ENCODE measurements at places on chromosomes 6 and 20.

GRCh38 chr20:16438100-16438499 is 135.1 kb downstream of the KIF16B start:
- no peak overlapping the region for H3K27ac ChIP-seq
- no peaks in the 10 kb centered on the region for H3K4me1 ChIP-seq
- DNase-seq = no peak
- H3K36me3 ChIP-seq = peaks cover 3% of the 10 kb centered on the region

DNA sequence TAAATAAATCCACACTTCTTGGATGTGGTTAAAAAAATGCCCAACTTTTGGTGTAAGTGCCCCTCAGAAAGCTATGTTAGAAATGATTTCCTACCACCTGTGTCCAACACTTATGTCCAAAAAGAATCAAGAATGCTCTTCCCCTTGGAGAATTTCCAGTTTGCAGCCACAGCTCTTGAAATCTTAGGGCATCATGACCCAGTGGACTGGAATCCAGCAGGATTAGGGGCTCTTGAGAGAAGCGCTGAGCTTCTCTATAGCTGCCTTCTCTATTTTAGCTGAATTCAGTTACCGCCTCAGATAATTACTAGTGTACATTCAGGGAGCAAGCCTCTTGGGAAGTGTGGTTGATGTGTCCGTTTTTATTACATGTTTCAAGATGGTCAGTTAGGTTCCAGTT is 2.5 kb downstream of the PHACTR1 start:
- DNase-seq = no peak
- no peaks in the 10 kb centered on the region for H3K36me3 ChIP-seq
- no peaks in the 10 kb centered on the region for H3K4me1 ChIP-seq
- H3K4me3 ChIP-seq = no peak overlapping the region

DNA sequence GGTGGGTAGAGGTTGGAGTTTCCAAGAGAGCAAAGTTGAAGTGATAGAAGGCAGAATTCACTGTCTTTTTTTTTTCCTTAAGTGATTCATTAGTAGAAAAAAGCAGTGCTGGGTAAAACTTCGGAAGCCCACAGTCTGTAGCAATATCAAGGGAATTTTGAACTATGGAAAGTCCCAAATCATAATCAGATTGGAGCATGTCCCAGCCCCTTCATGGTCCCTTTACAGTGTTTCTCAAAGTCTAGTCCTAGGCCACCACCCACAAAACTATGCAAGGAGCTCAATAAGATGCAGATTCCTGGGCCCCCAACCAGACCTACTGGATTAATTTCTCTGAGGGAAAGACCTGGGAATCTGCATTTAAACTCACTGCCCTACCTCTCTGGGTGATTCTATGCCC is 22.6 kb downstream of the NEDD9 start:
- no peak overlapping the region for H3K4me3 ChIP-seq
- no peaks in the 10 kb centered on the region for H3K36me3 ChIP-seq
- H3K27ac ChIP-seq = no peak overlapping the region
- H3K4me1 ChIP-seq = peaks cover 26% of the 10 kb centered on the region
- H3K27me3 ChIP-seq = no peaks in the 10 kb centered on the region
- no peak for DNase-seq

DNA sequence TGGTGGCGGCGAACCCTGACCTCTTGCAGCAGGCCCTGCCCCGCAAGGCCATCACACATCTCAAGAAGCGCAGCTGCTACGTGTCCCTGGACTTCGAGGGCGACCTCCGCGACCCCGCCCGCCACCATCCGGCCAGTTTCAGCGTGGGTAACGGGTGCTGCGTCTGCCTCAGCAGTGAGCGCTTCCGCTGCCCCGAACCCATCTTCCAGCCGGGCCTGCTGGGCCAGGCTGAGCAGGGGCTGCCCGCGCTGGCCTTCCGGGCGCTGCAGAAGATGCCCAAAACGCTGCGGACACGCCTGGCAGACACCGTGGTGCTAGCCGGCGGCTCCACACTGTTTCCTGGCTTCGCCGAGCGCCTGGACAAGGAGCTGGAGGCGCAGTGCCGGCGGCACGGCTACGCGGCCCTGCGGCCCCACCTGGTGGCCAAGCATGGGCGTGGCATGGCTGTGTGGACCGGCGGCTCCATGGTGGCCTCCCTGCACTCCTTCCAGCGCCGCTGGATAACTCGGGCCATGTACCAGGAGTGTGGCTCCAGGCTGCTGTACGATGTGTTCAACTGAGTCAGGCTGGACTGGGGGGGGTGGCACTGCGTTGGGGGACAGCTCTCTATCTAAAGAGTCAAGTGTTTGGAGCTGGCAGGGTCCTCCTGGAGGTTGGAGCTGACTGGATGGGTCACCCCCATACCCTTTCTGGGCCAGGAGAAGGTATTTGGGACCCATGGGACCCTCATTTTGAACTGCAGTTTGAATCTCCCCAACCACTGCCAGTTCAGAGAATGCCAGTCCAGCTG is 1.1 kb downstream of the ACTL10 start:
- no peaks in the 10 kb centered on the region for H3K27me3 ChIP-seq
- peak; percentile 59 for DNase-seq
- H3K4me1 ChIP-seq = peaks cover 47% of the 10 kb centered on the region
- no peaks in the 10 kb centered on the region for H3K36me3 ChIP-seq
- peak overlapping the region; percentile 53 for H3K4me3 ChIP-seq

DNA sequence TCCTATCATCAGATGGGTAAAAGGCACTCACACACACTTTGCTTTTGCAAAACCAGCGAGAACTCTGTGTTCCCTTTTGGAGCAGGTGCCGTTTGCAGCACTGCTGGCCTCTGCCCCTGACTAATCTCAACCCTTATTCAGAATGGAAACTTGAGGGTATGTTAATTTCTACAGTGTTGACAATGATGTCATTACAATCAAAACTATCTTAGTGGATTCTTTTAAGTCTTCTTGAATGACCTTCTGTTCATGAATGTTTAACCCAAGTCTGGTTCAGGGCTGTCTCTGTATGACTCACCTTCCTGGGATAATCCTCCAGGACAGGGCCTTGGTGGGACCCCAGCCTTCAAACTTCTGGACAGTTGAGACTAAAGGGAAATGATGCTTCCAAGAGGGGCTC is 197.9 kb downstream of the CDH4 start:
- H3K27me3 ChIP-seq = no peaks in the 10 kb centered on the region
- no peak overlapping the region for H3K27ac ChIP-seq
- no peaks in the 10 kb centered on the region for H3K4me1 ChIP-seq
- H3K36me3 ChIP-seq = no peaks in the 10 kb centered on the region
- no peak for DNase-seq
- no peak overlapping the region for H3K4me3 ChIP-seq

Data from common myeloid progenitor, CD34-positive (primary cell).